ENCODE measurements at places on chromosomes 6 and 20.

- DNase-seq, result no peak
These were observed 91.5 kb upstream of the MLN start for GRCh38 chr6:33895296-33895695.

- DNase-seq, result no peak
These were observed 40.5 kb upstream of the NKX2-4 start for GRCh38 chr20:21437816-21438215.

DNA sequence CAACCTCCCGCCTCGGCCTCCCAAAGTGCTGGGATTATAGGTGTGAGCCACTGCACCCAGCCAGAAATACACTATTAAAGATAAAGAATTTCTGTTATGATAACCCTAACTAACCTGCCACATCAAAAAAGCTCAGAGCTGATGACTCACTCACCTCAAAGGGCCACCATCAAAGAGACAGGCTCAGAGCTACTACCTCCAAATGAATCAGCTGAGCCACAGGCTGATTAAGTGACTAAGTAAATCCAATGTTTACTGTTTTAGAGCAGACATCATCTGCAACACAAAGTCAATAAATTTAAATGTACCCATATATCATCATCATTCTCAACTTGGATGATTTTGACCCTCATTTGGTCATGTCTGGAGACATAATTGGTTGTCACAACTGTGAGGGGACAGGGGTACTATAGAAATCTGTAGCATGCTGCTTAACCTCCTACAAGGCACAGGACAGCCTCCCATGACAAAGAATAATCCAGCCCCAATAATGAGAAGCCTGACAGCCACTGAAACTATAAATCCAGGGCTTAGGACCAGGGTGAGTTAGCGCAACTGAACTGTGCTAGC is 106.5 kb downstream of the ATP9A start:
- DNase-seq, result peak; percentile 69

DNA sequence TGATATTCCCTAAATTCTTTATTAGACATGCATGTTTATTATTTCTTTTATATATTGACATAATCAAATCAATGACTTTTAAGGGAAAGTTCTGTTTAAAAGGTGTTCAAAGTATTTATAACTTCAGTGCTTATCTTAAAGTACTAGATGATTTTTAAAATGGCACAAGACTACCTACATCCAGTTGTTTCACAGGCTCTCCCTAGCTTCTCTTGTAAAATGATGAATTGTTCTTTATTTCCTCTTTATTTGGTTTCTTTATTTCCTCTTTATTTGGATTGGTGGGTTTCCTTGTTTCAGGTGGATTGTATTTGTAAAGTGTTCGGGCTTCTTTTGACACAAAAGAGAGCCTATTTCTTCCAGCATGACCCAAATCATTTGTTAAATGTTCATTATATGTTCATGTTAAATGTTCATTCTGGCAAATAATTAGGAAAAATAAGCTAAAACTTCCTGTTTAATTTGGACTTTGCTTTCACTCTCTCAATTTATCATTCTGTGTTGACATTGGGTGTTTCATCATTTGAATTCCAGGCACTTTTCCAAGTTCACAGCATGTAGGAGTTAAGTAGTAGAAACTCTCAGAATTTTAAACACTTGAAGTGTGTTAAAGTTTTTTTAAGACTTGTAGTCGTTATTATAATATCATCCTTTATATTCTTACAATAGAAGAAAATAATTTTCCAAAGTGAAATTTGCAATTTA is 24.6 kb downstream of the MLIP start:
- DNase-seq, result no peak

DNA sequence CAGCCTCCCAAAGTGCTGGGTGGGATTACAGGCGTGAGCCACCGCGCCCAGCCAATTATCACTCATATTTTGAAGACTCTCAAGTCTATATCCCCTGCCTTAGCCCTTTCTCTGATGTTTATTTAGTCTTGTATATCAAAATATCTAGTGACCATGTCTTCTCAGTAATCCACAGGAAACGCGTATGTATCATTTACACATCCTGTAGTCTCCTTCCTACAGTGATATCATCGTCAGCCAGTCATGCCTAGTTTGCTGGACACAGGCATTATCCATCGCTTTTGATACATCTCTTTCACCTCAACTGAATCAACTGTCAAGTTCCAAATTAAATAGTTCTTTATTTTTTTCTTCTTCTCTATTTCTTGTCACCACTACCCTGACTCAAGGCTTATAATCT is 223.7 kb downstream of the NKAIN2 start:
- DNase-seq, result no peak

All from stimulated activated CD4-positive, alpha-beta T cell treated with anti-CD3 and anti-CD28 coated beads, Interleukin-15, amount 100 ng/mL, for 24 hours (primary cell).